ENCODE measurements at places on chromosomes 16 and 17.

DNA sequence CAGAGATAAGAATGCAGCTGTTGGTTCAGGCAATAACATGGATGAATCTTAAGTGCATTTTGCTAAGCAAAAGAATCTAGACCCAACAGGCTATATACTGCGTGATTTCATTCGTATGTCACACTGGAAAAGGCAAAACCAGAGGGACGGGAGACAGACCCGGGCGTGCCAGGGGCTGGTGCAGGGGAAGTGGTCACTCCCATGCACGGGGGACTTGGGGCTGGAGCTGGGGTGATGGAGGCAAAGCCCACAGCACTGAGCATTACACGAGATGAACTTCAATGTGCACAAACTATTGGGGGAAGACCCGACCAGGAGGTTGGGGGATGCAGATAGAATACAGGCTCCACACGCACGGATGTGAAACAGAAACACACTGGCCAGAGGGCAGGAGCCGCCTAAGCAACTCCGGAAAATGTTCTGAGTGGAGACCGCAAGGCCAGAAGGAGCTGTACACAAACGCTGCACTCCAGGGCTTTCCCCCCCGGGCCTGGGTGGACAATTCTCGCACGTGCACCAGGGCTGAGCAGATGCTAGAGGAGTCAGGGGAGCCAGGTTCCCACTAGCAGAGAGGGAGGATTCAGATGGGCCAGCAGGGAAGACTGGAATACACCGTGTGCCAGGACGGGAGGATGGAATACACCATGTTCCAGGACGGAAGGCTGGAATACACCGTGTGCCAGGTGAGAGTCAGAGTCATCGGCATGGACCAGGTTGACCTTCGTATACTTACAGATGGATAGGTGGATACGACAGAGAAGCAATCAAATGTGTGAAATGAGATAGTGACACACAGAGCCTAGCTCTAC lies 11.3 kb downstream of the LMF1 start:
- DNase-seq, result no peak

GRCh38 chr17:27605409-27605808 lies 25.6 kb upstream of the LGALS9 start:
- DNase-seq, result no peak

- DNase-seq, result no peak
Observed at GRCh38 chr17:28325211-28325610, 6.2 kb downstream of the TMEM97 start.

- peak; percentile 38 for DNase-seq
Observed at GRCh38 chr17:57009737-57010445, 32.0 kb downstream of the SCPEP1 start.

GRCh38 chr16:67120025-67120424 lies 10.3 kb downstream of the PHAF1 start:
- no peak for DNase-seq

Measured in lung (tissue), 17 donors.